ENCODE measurements at places on chromosomes 13 and 19.

DNA sequence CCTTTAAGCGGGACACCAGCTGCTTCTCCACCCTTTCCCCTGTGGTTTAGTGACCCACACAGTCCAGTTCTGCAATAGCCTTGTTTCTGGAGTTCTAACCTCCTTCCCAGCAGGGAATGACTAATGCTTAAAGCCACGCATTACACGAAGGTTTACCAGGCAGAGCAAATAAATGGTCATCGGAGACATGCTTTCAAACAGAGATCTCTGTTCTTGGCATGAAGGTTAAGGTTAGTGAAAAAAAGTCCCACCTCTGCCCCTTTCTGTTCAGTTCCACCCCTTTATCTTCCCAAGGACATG lies 25.3 kb upstream of the MEDAG start:
- DNase-seq = no peak

GRCh38 chr13:80303225-80303811 lies 37.6 kb downstream of the SPRY2 start:
- DNase-seq = no peak

GRCh38 chr19:35913589-35913988 lies 5.5 kb upstream of the TYROBP start:
- no peak for DNase-seq

GRCh38 chr19:49932731-49933131 lies 3.4 kb upstream of the NUP62 start:
- no peak for DNase-seq

GRCh38 chr19:51800473-51801244 lies 5.7 kb downstream of the FPR3 start:
- DNase-seq = no peak

DNA sequence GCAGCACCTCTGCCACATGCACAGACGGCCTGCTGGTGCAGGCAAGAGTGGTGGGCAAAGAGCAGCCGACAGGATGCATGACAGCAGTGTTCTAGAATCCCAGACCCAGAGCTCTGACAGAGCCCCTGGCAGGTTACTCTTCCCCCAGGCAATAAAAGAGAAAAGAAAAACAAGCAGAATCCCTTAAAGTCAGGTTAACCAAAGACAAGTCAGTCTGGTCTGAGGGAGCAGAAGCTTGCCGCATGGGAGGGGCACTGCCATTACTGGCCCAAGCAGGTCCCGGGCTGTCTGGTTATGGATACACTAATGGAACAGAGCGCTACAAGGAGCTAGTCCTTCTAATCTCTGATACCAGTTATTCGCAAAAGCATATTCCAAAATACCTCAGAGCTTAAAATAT lies 36.1 kb upstream of the DOCK9 start:
- no peak for DNase-seq

DNA sequence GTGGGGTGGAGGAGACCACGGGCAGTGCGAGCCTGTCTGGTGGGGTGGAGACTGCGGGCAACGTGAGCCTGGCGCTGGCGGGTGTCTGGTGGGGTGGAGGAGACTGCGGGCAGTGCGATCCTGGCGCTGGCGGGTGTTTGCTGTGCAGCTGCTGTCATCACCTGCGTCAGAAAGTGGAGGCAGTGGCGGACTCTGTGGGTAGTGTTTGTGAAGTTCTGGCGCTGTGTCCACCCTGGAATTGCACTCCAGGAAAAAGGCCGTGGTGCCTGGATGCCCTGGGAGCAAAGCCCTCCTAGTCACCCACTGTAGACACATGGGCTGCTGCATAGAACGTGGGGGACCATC lies 6.2 kb downstream of the TEX29 start:
- DNase-seq = no peak

DNA sequence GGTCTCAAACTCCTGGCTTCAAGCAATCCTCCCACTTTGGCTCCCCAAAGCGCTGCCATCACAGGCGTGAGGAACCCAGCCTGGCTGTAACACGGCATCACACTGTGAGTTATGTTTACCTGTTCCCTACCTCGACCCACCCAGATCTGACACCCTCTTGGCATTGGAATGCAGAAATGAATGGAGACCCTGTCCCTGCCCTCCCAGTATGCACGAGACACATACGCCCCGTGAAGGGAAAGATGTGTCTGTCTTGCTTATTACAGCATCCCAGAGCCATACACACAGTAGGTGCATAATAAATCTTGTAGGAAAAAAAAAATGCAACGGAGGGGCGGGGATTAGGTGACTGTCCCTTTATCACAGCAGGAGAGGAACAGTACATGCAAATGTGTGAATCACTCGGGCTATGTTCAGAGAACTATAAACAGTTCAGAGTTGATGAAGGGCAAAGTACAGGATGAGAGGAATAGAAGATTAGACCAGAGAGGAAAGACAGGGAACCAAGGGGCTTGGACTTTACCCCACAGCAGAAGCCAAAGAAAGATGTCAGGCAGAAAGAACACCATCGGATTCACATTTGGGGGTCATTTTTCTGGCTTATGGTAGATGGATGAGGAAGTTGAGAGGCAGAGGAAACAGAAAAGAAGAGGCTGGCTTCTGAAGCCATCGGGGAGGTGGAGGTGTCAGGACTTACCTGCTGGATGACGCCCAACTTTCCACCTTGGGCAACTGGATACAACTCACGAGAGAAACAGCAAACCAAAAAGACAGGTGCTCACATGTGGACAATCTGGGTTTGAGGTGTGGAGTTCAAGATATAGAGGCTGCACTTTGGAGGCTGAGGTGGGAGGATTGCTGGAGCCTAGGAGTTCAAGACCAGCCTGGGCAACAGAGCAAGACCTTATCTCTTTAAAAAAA lies 94.3 kb downstream of the INSR start:
- DNase-seq = no peak

DNA sequence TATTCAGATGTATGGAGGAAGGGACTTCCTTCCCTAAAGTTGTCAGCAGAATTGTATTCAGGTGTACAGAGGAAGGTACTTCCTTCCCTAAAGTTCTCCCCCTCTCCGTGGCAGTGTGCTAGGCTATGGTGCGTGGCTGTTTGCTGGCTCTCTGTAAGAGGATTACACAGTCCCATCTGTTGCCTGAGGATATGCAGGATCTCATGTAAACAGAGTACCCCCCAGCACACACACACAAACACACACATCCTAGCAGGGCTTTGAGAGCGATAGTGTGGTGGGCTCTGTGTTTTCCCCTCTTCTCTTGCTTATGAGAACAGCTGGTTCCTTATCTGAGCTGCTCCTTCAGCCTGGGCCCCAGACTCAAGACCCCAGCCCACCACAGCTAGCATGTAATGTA lies 10.3 kb downstream of the NEK5 start:
- DNase-seq = no peak

GRCh38 chr13:89066868-89067466 lies 1395.8 kb downstream of the SLITRK5 start:
- no peak for DNase-seq

GRCh38 chr13:95627590-95627989 lies 16.9 kb downstream of the DZIP1 start:
- DNase-seq = no peak

DNA sequence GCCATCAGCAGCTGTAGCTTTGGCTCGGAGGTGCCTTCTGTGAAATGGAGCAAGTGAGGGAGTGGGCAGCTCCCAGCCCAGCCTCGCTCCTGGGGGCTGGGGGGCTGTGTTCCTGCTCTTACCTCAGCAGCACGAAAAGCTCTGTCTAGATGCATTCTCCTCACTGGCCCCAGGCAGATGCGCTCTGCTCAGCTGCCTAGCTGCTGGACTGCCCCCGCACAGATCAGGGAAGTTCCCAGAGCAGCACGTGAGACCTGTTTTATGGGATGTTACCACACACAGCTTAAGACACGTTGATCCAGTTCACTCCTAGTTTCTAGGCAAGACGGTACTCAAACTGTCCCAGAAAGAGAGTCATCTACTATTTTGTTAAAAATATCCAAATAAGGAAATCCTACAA lies 13.6 kb downstream of the LCP1 start:
- peak; percentile 66 for DNase-seq

DNA sequence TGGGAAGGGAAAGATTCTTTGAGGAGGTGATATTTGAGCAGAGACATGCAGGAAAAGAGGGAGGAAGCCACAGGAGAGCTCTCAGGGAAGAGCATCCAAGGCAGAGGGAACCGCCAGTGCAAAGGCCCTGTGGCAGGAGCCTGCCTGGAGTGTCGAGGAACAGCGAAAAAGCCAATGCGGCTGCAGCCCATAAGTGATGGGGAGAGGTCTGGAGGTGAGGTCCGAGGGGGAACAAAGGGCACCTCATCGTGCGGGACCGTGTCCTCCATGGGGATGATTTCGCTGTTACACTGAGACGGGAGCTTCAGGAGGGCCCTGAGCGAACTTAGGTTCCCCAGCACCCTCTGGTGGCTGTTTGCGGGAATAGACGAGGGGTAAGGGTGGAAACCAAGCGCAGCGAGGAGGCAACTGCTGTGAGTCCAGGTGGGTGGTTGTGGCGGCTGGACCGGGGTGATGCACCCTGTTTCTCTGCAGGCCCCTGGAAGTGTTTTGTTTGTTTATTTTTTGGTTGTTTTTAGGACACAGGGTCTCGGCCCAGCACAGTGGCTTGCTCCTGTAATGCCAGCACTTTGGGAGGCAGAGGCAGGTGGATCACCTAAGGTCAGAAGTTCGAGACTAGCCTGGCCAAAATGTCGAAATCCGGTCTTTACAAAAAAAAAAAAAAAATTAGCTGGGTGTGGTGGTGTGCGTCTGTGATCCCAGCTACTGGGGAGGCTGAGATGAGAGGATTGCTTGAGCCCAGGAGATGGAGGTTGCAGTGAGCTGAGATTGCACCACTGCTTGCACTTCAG lies 5.9 kb upstream of the EHD2 start:
- peak; percentile 73 for DNase-seq

GRCh38 chr13:97438856-97439595 lies 5.1 kb downstream of the RAP2A start:
- DNase-seq = no peak

GRCh38 chr19:56109226-56109625 lies 11.9 kb downstream of the ZNF787 start:
- no peak for DNase-seq

DNA sequence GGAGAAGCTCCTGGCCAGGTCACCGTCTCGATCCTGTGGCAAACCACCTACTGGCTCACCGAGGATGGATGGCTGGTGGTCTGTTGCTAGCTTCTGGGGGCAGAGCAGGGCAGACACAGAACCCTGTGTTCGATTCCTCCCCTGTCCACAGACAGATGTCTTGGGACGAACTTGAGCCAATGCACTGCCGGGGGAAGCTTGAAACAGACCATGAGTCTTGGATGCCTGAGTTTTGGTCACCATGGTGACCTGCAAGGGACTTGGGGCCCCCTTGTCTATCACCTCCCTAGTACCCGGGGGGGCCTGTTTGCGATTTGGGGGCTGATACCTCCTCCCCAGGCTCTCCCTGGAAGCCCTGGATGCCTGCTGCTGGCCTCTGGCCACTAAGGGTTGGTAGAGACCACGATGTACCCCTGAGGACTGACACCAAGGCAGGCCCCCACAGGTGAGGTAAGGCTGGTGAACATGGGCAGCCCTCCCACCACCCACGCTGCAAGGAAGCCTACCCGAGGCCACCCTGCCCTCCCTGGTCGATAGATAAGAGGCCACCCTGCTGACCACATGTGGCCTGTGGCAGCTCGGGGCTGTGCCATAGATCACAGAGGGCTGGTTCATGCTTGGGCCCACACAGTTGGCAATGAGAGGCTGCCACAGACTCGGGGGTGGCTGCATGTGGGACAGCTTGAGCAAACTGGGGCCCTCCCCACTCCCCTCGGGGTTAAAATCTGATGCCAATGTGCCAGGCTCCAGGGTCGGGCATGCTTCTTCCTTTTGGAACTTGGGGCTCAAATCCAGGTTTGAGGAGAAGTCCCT lies 10.7 kb downstream of the IQCN start:
- DNase-seq = no peak

- no peak for DNase-seq
Observed at GRCh38 chr19:18637673-18638630, 1.1 kb downstream of the KLHL26 start.

GRCh38 chr13:30864433-30865122 lies 41.5 kb upstream of the MEDAG start:
- DNase-seq = no peak

DNA sequence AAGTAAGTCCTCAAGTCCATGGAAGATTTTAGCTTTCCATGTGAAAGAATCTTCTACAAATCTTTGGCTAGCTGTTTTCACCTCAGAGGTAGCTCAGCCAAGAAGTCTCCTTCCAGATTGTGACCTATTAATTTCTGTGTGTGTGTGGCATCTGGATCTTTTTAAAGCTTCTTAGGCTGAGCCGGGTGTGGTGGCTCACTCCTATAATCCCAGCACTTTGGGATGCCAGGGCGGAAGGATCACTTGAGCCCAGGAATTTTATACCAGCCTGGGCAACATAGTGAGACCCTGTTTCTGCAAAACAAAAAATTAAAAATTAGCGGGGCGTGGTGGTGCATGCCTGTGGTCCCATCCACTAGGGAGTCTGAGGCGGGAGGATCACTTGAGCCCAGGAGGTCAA lies 13.4 kb upstream of the SLC44A2 start:
- DNase-seq = no peak

GRCh38 chr19:45076851-45077730 lies 813 bp upstream of the ZNF296 start:
- DNase-seq = no peak

DNA sequence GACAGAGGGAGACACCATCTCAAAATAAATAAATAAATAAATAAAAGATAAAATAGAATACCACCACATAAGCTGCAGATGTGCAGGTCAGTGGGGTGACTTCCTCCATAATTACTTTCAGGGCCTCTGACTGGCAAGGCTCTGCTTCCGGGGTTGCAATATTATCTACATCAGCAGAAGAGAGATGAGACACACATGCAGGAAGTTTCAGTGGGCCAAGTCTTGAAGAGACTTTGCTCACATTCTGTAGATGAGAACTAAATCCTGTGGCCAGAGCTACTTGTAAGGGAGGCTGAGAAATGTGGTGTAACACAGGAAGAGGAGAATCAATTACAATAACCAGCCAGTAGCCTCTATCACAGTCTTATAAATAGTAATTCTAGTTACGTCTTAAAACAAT lies 89.9 kb upstream of the MAB21L1 start:
- DNase-seq = no peak

- DNase-seq = no peak
Observed at GRCh38 chr13:42364613-42365000, 92.7 kb downstream of the AKAP11 start.

DNA sequence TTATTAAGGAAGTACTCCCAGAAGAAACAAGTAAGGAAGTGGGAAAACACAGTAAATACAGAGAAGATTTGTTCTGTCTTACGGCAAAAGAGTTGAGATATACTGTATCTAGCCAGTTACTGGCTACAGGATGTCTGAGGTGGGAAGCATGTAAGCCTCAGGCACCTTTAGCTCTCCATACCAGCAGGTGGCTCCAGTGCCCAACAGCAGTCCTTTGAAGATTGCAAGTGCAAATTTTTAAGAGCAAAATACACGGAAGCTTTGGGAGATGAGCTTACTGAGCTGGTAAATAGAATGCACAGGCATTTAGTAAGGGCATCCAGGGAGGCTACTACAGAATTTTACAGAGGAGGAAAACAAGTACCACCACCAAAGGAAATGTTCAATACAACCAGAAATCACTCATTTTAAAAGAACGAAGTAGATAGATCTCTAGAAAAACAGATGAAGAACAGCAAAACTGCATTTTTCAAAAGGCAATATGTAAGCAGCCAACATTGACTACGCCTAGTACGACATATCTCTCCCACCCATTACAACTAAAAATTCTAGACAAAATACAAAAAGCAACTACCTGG lies 57.9 kb upstream of the VSTM2B start:
- DNase-seq = peak; percentile 7

- DNase-seq = peak; percentile 86
Observed at GRCh38 chr19:15177269-15178116, 23.3 kb downstream of the NOTCH3 start.

GRCh38 chr19:5935473-5936291 lies 21.6 kb downstream of the CAPS start:
- DNase-seq = no peak
